ENCODE measurements at places on chromosomes 3 and 15. TPM values are rescaled to one million over a fixed set of nuclear protein-coding genes. Genes with fewer than 3 reads are reported as not detected.

SAMMSON gene
- not detected for total RNA-seq

EPHB3 gene
- total RNA-seq: 40.1 TPM

ISLR gene
- 8.5 TPM for total RNA-seq

SPINT1 gene
- 280 TPM for total RNA-seq

CLRN1 gene
- total RNA-seq: not detected

TGM5 gene
- total RNA-seq: not detected

PGBD4 gene
- total RNA-seq: 0.69 TPM

GHSR gene
- not detected for total RNA-seq

VPS8 gene
- 43.7 TPM for total RNA-seq

CYP8B1 gene
- 0.20 TPM for total RNA-seq

DNA sequence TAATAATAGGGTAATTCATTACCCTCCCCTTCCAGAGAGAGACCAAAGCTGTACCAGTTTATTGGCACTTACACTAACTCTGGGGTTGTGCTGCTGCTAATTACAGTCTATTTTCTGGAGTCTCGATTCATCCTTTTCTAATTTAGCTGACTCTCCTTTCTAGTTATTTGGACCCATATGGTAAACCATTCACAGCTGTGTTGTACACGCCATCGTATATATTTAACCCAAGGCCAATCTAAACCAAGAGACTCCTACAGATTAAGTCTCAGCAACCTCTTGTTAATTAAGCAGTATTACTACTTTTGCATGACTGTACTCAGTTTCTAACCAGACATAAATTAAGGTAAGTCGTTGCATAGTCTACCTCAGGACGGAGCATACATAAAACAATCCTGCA, 22.5 kb downstream of the ANXA2 start:
- no peak for DNase-seq
- no peaks in the 10 kb centered on the region for H3K27me3 ChIP-seq
- peaks cover 4% of the 10 kb centered on the region for H3K36me3 ChIP-seq
- H3K27ac ChIP-seq: peak overlapping the region; percentile 19

DNA sequence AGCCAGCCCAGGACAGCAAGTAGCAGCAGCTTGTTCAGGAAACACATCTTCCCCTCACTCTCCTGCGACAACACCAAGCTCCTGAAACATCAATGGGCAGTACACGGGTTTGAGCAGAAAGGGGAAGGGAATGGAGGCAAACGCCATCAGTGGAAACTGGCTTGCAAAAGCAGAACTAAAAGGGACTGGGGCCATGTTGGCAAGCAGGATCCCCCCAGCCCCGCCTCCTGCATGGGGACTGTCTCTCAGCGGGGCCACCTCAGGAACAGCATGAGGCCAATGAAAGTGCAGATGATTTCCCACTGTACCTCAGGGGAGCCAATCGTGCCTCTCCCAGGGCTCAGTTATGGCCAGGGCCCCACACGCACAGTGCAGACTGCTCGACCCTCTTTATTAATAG, 6.8 kb downstream of the CDAN1 start:
- H3K27me3 ChIP-seq: no peaks in the 10 kb centered on the region
- no peaks in the 10 kb centered on the region for H3K4me1 ChIP-seq
- peaks cover 9% of the 10 kb centered on the region for H3K36me3 ChIP-seq
- no peak overlapping the region for H3K27ac ChIP-seq
- no peak for DNase-seq
- no peak overlapping the region for H3K4me3 ChIP-seq

GRCh38 chr3:189799366-189799765, 168.2 kb downstream of the TP63 start:
- DNase-seq: no peak
- no peak overlapping the region for H3K4me3 ChIP-seq
- no peaks in the 10 kb centered on the region for H3K27me3 ChIP-seq
- H3K27ac ChIP-seq: no peak overlapping the region

- no peaks in the 10 kb centered on the region for H3K36me3 ChIP-seq
- H3K4me1 ChIP-seq: no peaks in the 10 kb centered on the region
- H3K27ac ChIP-seq: no peak overlapping the region
- H3K4me3 ChIP-seq: no peak overlapping the region
Measured at GRCh38 chr3:111338059-111338698, 203.8 kb upstream of the CD96 start.

DNA sequence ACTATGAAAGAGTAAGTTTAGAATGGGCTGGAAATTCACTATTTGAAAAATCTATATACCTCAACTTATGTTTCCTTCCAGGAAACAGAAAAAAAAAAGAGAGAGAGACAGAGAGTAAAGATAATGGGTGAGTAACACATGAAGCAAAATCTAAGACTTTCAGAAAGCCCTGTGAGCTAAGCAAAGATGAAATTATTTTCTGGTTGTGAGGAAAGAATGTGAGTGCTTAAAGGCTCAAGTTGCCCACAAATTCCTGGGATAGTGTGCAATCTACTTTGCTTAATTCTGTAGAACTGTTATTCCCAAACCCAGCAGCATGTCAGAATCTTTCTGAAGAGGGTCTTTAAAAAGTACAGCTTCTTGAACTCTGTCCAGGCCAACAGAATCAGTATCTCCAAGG, 337.7 kb upstream of the AGTR1 start:
- no peaks in the 10 kb centered on the region for H3K36me3 ChIP-seq
- no peak overlapping the region for H3K27ac ChIP-seq
- no peaks in the 10 kb centered on the region for H3K27me3 ChIP-seq

DNA sequence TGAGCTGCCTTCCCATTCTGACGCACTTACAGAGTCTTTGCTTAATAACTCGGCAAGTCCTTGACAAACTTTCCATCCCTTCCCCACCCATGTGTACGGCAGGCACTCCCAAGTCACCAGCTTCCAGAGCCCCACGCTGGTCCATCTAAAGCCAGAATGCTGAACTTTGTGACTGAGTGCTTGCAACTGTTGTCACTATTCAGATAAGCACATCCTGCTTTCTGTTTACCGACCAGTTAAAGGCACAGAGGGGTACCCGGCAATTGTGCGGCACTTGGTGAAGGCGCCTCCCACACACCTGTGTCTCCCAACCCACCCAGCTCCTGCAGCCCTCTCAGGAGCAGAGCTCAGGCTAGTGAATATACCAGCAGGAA, 430.6 kb downstream of the FOXP1 start:
- DNase-seq: peak; percentile 83
- H3K36me3 ChIP-seq: no peaks in the 10 kb centered on the region
- no peaks in the 10 kb centered on the region for H3K27me3 ChIP-seq
- peak overlapping the region; percentile 75 for H3K27ac ChIP-seq

DNA sequence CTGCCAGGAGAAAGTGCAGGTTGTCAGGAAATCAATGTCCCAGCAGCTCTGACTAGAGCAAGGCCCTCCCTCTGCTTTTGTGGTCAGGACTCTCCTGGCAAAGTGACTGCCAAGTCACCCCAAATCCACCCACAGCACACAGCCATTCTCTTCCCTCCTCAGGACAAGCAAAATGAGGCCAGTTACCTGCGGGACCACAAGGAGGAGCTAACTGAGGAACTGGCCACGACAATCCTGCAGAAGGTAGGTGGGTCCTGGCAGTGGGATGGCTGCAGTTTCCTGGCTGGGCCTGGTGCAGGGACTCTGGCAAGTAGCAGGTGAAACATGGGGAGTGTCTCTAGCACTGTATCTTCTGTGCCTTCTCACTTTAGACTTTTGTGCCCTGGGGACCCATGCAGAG, 142.5 kb upstream of the EIF1B start:
- H3K4me1 ChIP-seq: no peaks in the 10 kb centered on the region
- DNase-seq: no peak
- no peaks in the 10 kb centered on the region for H3K27me3 ChIP-seq
- H3K4me3 ChIP-seq: no peak overlapping the region
- H3K36me3 ChIP-seq: no peaks in the 10 kb centered on the region

DNA sequence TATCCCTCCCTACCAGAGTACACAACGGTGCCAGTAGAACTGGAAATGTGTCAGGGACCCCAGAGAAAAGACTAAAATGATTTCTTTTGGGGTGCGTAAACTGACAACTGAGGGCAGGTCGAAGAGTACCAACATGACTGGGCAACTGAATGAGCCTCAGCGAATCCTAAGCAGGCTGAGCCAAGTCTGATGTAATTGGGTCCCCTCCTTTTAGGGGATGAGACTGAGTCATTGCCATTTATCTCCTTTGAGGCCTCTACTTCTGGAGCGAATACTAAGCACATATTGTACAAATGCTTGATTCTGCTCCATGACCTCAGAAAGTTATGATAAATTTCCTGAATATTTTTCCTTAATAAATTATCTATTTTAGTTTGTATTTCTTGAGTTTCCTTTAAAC, 17.3 kb upstream of the GPR156 start:
- H3K27me3 ChIP-seq: no peaks in the 10 kb centered on the region
- H3K36me3 ChIP-seq: no peaks in the 10 kb centered on the region
- DNase-seq: no peak
- no peak overlapping the region for H3K4me3 ChIP-seq
- H3K4me1 ChIP-seq: no peaks in the 10 kb centered on the region

GRCh38 chr3:46389306-46389705, 17.6 kb downstream of the CCR5AS start:
- H3K4me3 ChIP-seq: no peak overlapping the region
- no peak overlapping the region for H3K27ac ChIP-seq
- DNase-seq: no peak
- H3K27me3 ChIP-seq: no peaks in the 10 kb centered on the region
- no peaks in the 10 kb centered on the region for H3K36me3 ChIP-seq

GRCh38 chr15:73021139-73021621, 31.1 kb upstream of the NEO1 start:
- H3K4me1 ChIP-seq: no peaks in the 10 kb centered on the region
- H3K36me3 ChIP-seq: no peaks in the 10 kb centered on the region
- H3K27ac ChIP-seq: no peak overlapping the region
- no peaks in the 10 kb centered on the region for H3K27me3 ChIP-seq
- H3K4me3 ChIP-seq: no peak overlapping the region

- no peaks in the 10 kb centered on the region for H3K36me3 ChIP-seq
- DNase-seq: no peak
- H3K27me3 ChIP-seq: no peaks in the 10 kb centered on the region
- H3K4me3 ChIP-seq: no peak overlapping the region
Measured at GRCh38 chr3:44989636-44990373, 13.8 kb downstream of the EXOSC7 start.

GRCh38 chr3:127373441-127374085, 85.7 kb upstream of the PRR20G start:
- no peaks in the 10 kb centered on the region for H3K4me1 ChIP-seq
- no peak overlapping the region for H3K4me3 ChIP-seq
- no peaks in the 10 kb centered on the region for H3K27me3 ChIP-seq
- no peak for DNase-seq
- no peak overlapping the region for H3K27ac ChIP-seq

DNA sequence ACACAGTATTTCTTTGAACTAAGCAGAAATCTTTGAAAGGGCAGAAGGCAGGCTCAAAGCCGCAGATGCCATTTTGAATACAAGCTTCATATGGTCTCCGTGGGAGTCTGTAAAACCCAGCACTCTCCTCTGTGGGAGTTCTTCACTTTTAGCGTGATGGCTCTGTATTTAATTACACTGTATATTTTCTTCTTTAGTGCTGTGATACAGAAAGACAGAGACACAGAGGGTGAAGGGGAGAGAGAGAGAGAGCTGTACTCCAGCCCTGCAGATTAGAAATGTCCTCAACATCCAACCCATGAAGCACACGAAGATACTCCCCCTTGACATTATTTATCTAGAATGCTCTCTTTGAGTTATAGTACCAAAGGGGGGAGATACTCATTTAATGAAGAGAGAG, 752.6 kb upstream of the NR2F2 start:
- no peak overlapping the region for H3K27ac ChIP-seq
- H3K4me1 ChIP-seq: no peaks in the 10 kb centered on the region
- no peak overlapping the region for H3K4me3 ChIP-seq
- no peak for DNase-seq

DNA sequence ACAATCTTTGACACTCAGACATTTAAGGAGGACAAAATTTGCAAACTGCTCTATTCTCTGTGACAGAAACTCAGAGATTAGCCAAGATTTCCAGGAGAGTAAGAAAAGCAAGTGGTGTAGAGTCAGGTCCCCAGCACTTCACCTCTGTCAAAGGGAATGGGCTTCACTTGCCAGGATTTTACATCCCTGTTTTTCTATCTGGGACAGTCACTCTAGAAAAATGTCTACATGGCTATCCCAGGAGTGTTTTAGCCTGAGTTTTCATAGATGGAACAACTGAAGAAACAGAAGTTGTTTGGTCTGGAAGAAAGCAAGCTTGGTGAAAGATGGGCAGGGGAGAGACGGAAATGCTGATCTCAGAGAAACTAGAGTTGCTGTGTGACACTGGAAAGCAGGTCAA, 3.0 kb downstream of the FAM219B start:
- H3K4me1 ChIP-seq: peaks cover 9% of the 10 kb centered on the region
- no peak overlapping the region for H3K27ac ChIP-seq
- no peak overlapping the region for H3K4me3 ChIP-seq
- peaks cover 3% of the 10 kb centered on the region for H3K36me3 ChIP-seq

DNA sequence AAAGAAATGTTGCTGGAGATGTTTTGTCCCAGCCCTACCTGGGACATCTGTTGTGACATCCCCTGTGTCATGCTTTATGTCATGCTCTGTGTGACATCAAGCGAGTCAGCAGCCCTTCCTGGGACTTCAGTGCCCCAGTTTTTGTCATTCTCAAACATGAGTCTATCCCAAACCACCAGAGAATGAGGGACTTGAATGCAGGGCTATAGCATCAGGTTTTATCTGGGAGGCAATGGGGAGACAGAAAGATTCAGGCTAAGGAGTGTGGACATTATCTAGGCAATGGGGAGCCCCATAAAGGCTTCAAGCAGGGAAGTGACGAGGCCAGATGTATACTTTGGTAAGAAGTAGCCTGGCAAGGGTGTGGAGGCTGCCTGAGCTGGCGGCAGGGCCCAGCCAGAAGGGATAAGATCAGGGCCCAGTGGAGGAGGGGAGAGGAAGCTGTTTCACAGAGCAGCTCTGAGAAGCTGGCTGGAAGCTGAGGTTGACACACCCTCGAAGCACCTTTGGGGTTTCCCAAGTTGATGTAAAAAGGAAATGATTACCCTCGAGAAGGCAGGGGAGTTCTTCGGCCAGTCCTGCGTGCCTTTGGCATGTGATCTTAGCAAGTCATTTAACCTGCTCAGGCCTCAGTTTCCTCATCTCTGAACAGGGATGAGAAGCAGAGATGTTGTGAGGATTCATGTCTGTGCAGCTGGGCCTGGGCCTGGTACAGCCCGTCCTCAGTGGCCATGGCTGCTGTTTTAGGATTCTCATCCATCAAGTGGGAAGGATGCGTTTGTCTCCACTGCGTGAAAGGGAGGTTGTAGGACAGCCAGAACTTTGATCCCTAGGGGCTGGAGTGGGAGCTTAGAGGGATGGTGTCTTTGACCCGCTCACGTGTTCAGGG, 34.3 kb downstream of the IRAK2 start:
- H3K36me3 ChIP-seq: no peaks in the 10 kb centered on the region
- H3K4me3 ChIP-seq: no peak overlapping the region
- no peaks in the 10 kb centered on the region for H3K27me3 ChIP-seq
- peak; percentile 82 for DNase-seq
- H3K27ac ChIP-seq: peak overlapping the region; percentile 32

GRCh38 chr3:172649987-172650386, 60.9 kb downstream of the NCEH1 start:
- H3K4me1 ChIP-seq: no peaks in the 10 kb centered on the region
- H3K27me3 ChIP-seq: no peaks in the 10 kb centered on the region
- no peaks in the 10 kb centered on the region for H3K36me3 ChIP-seq

- no peak overlapping the region for H3K27ac ChIP-seq
- H3K4me3 ChIP-seq: no peak overlapping the region
- no peak for DNase-seq
- no peaks in the 10 kb centered on the region for H3K27me3 ChIP-seq
Measured at GRCh38 chr3:149018247-149018646, 26.9 kb downstream of the GYG1 start.

- no peaks in the 10 kb centered on the region for H3K36me3 ChIP-seq
- H3K4me3 ChIP-seq: no peak overlapping the region
- H3K27ac ChIP-seq: no peak overlapping the region
- no peaks in the 10 kb centered on the region for H3K4me1 ChIP-seq
- no peak for DNase-seq
Measured at GRCh38 chr15:77342807-77343206, 77.1 kb downstream of the PEAK1 start.
